GM06990 (cell line): ENCODE measurements at places on chromosomes 1 and 21.

GRCh38 chr1:2101946-2102345 lies 51.7 kb downstream of the PRKCZ start:
- DNase-seq, result no peak

DNA sequence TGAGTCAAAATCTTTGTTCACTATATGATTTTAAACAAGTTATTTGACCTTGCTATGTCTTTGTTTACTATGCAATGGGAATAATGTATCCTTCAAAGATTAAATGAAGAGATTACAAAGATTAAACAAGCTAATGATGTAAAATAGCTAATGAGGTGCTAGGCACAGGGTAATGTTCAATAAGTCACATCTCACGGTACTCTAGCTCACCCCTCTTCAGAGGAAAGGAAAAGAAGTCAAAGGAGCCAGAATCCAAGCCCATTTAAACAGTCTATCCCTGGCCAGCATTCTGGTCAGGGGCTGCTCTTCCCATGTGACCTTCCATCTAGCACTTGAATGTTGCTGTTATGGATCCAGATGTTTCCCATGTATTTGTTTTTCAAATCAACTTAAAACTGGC lies 412.4 kb upstream of the CAMK1G start:
- DNase-seq, result no peak

DNA sequence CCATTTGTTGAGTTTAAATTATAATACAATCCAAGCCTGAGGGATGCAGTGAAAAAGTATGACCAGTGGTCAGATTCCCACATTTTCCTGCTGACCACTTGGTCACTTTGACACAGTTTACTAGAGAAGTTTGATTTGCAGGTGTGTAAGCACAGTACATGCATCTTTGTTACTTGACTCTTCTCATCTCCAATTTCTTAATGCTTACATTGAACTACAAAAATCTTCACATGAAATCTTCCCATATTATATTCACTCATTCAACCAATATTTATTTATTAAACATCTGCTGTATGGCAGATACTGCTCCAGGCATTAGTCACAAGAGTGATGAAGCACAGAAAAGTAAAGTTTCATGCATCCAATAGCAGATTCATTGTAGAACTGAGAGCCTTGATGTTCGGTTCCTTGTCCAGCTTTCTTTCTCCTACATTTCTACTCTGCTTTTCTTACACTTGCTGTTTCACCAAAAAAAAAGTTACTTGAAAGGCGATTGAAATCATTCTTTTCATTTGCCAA lies 211.7 kb downstream of the NFIA start:
- DNase-seq, result no peak

DNA sequence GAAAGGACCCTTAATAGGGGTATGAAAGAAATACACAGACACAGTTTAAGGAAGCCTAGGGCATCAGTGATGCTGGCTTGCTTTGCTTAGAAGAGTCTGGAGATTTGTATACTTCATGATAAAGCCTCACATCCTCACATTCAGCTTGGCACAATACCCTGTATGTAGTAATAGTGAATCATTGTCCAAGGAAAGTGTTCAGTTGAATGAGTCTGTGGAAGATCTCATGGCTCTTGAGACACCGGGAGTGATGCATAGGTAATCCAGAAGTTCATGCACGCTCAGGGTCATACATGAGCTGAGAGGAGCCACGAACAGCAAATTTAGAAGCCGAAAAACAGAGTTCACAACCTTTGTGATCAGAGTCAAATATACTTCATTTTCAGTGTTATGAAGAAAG lies 537.2 kb upstream of the TMPRSS15 start:
- DNase-seq, result no peak

GRCh38 chr1:194295685-194296084 lies 1109.3 kb upstream of the B3GALT2 start:
- DNase-seq, result no peak

DNA sequence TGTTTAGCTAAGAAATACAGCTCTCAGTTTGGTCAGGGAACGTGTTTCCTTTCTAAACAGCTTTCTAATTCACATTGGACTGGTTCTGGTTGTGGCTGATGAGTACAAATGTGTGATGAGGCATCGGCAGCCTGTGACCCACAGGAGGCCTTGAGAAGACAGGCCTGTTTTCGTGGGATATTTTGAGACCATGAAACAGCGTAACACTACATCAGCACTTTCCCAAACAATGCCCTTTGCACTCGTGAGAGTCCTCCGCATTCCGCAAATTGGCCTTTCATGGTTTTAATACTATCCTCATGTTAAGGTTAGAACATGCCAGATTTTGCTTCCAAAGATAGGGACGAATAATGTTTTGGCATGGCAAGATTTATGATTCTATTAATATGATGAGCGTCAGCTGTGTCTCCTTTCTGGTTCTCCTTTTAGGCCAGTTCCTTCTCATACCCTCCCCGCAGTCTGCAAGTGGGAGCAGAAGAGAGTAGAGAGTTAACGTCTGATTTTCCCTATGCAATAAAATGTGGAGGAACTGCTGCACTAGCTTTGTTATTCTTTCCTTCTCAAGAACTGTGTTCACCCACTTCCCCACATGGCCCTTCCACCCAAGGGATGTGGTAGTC lies 84.3 kb upstream of the L1TD1 start:
- no peak for DNase-seq

DNA sequence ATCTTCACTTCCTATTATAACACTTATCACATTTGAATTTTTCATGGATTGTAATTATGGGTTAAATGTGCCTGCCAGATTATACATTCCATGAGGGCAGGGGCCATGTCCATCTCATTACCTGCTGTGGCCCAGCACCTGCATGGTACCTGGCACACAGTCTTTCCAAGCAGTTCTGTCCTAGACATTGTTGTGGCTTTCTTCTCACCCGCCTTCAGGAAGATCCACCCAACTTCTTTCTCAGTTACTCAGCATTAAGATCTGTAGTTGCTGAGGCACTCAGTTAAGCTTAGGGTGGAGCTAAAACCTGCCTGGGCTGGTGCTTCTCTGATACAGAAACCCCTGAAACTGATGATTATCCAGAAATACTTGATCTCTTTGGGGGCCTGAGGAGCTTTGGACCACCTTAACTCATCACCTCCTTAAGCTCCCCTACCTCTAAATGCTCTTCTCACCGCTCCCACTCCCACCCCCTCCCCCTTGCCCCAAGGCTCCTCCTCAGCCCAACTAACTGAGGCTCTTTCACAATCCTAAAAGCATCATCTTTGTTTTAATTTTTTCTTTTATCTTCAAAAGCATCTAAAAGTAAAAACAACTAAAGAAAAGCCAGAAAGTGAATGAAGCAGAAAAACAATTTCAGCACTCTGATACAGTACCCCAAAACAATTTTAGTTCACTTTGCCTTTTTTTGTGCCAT lies 190.6 kb downstream of the FGGY start:
- no peak for DNase-seq

GRCh38 chr1:52825868-52826267 lies 16.7 kb upstream of the ZYG11A start:
- no peak for DNase-seq

DNA sequence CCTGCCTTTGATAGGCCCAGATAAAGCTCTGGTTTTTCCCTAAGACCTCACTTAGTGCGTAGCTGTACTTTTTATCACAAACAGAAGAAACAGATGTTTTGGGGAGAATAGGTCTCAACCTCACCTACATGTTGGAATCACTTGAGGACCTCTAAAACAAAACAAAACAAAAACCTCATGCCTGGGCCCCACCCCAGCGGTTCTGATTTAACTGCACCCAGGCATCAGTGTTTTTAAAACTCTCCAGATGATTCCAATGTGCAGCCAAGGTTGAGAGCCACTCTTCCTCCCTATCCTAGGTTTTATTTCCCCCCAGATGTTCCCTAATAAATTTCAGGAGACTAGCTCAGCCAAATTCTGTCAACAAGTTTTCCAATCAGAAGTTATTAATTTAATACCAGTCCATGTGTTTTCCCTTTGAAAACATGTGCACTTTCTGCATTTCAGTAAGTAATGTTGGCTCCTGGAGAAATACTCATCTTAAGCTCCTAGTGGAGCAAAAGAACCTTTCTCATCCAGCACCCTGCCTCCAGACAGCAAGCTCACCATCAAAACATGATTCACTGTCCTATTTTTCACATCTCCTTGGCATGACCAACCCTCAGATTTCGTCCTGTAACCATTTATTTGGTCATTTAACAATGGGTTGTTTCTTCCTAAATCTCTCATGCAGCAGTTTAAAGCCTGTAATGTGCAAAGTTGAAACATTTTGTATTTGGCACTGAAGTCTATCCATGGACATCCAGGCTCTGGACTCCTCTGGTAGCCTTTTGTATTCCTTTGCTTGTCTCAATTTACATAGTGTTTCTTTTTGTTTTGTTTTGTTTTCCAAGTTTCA lies 27.5 kb downstream of the LRRC8C start:
- no peak for DNase-seq

DNA sequence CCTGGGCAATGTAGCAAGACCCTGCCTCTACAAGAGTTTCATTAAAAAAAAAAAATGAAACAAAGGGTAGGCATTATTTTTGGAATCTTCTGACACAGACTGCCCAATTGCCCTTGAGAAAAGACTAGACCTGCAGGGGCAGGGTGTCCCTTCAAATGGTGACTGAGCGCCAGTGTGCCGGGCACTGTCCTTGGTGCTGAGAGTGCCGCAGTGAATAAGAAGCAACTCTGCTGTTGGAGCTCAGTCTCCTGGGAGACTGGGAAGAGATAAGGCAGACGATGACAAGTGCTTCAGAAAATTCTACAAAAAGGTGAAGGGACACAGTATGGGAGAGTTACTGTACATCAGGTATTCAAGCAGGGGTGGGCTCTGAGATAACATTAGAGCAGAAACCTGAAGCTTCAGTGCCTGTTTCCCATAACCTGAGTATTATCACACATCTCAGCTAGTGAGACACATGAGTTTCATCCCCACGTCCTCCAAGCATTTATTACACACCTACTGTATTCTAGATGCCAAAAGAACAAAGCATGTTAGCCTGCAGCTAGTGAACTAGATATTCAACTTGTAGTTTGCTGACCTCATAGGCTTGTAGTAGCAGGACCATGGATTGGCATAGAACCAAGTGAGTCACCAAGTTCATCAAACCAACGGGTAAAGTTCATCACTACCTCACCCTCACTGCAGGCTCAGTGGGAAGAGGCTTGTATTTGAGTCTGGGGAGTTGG lies 18.4 kb upstream of the RPL11 start:
- no peak for DNase-seq

GRCh38 chr1:117964290-117965038 lies 34.9 kb downstream of the WDR3 start:
- no peak for DNase-seq

- DNase-seq, result no peak
Measured at GRCh38 chr1:11680270-11681070, 478 bp downstream of the MAD2L2 start.

- no peak for DNase-seq
Measured at GRCh38 chr1:115832651-115833050, 8.3 kb downstream of the NHLH2 start.

DNA sequence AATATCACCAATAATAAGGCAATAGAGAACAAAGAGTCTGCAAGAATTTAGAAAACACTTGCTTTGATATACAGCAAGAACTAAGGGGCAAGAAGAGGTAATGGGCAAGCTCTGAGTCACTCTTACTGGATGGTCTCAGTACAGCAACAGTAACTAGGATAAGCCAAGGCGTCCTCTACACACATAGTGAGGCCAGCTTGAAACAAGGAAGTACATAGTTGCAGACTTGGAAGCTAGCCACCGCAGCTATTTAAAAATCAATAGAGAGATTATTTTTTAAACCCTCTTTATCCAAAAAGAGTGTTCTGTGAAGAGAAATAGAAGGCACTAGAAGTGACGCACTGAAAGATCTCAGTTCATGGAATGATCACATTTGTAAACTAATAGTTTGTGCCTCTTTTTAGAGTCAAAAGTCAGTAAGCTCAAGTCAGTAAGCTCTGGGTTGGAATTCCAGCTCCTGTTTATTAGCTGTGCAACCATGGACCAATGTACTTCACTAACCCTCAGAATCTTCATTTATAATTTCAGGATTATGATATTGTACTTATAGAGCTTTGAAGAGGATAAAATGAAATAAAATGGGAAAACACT lies 118.6 kb downstream of the AKT3 start:
- DNase-seq, result no peak

DNA sequence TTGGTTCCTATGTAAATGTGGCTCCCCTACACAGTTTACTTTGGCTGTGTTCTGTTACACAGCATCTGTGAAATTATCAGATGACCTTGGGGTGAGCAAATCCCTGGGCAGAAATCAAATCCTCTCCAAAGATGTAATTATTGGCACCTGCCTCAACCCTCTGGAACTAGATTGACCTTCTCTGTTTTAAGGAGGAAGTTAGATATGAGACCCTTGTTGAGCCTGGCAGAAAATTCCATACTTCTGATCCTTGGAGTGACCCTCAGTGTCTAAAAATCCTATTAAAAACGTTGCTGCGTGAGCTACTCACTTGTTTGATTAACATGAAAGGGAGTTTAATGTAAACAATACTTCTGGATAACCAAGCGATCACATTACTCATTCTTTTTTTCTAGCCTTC lies 122.0 kb downstream of the CLIC6 start:
- no peak for DNase-seq

GRCh38 chr21:33234635-33235520 lies 5.1 kb downstream of the IFNAR2 start:
- DNase-seq, result no peak

DNA sequence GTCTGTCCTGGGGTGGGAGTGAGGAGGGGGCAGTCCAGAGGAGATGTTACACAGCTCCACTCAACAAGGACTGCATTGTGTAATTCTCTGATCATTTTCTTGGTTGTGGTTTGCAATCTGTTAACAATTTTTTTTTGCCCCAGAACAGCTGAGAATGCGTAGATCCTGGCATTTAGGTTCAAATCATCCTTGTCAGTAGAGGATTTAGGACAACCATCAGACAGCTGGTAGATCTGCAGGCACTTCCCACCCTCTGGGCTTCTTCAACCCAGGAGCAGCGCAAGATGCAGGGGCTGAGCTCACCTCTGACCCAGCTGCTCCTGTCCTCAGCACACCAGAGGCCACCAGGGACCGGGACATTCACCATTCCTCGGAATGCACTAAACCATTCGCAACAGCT lies 13.5 kb downstream of the BCAR3 start:
- DNase-seq, result no peak

DNA sequence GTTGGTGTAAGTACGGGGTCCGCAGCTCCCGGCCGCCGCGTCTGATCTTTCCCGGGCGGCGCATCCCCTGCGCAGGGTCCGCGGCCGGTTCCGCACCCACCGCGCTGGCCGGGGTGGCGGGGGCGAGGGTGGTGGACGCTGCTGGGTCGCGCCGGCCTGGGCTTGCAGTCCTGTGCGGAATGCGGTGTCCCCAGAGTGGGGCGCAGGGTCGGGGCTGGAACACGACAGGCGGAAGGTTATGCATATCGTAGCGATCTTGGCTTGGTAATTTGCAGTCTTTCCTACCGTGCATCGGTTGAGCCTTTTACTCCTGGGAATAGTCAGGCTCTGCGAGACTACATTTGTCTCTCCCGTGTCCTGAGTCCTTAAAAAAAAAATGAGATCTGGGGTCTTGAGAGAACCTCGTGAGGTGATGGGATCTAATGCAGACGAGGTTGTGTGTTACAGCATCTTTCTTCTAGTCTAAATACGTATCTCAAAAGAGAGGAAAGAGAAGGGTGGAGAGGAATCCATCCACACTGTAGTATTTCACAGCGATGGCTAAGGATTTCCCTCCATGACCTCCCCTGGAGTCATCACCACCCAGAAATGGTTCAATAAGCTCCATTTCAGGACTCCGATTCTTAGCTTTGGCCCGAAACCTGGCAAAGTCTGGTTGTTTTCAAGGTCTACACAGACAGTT lies 572 bp downstream of the ATP1B1 start:
- no peak for DNase-seq
